ENCODE measurements at places on chromosomes 16 and 17.
A peak's percentile ranks its signal among the peaks of the same experiment; 100 is the strongest.

DNA sequence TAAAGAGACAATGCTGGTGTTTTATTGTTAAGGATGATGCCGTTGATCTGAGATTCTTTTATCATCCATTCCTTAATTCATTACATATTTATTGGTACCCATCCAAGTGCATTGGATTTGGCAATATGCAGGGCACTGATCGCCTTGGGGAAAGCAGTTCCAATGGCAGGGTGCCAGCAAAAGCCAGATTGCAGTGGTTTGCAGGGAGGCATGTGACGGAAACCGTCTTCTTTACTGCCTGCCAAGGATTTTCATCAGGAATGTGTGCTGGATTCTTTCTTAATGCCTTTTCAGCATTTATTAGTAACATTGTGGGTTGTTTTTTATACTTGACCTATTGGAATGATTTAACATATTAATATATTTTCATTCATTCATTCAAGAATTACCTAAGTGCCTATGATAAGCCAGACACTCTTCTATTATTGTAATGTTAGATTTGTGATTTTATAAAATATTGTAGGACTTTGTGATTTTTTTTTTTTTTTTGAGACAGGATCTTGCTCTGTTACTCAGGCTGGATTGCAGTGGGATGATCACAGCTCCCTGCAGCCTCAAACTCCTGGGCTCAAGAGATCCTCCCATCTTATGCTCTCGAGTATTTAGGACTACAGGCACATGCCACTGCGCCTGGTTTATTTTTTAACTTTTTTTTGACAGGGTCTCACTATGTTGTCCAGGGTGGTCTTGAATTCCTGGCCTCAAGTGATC, 93.4 kb upstream of the TNRC6A start:
- peak; percentile 97 for DNase-seq

DNA sequence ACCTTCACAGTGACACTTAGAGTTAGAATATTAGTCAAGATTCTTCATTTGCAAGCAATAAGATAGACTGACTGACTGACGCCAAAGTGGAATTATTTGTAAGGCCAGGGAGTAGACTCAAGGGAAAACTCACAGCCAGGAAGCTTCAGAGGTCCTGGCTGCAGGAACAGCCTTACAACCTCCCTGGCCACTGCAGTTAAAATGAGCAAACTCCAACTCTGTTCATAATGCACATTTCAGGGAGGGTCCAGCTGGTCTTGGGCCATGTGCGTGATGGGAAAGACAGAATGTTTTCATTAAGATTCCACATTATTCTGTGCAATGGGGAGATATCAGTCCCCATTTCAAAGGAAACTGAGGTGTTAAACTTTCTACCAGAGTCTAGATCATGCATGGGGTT, 9.9 kb downstream of the CAPNS2 start:
- no peak for DNase-seq

DNA sequence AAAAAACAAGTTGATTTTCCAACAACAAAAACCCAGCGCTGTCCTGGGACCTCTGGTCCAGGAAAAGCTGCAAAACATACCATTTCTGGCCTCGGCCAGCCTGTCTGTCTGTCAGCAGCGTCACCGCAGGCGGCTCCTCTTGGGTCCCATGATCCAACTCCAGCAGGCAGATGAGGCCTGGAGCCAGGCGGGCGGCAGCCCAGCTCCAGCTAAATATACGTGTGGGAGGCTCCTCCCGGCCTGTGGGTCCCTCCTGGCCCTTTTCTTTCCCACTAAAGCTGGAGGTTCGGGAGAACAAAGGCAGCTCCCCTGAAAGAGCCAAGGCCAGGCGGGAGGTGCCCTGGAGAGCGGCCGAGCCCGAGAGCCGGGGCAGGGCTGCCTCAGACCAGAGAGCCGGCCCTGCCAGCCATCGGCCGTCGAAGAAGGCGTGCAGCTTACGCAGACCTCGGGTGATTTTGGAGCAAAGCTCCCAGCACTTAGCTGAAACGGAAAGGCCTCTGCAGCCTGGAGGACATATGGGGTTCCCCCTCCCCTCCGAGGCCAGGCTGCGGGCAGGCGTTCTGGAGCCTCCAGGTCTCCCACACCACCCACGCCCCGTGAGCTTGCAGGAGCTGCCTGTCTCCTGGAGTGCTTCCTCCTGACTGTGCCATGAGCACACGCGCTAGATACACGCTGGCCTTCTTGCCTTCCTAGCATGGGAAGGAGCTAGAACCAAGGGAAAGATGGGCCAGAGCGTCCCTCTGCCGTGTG, 19.9 kb upstream of the JPH3 start:
- peak; percentile 75 for DNase-seq

- DNase-seq: no peak
Measured at GRCh38 chr17:22128723-22129122, 436.4 kb downstream of the KCNJ18 start.

DNA sequence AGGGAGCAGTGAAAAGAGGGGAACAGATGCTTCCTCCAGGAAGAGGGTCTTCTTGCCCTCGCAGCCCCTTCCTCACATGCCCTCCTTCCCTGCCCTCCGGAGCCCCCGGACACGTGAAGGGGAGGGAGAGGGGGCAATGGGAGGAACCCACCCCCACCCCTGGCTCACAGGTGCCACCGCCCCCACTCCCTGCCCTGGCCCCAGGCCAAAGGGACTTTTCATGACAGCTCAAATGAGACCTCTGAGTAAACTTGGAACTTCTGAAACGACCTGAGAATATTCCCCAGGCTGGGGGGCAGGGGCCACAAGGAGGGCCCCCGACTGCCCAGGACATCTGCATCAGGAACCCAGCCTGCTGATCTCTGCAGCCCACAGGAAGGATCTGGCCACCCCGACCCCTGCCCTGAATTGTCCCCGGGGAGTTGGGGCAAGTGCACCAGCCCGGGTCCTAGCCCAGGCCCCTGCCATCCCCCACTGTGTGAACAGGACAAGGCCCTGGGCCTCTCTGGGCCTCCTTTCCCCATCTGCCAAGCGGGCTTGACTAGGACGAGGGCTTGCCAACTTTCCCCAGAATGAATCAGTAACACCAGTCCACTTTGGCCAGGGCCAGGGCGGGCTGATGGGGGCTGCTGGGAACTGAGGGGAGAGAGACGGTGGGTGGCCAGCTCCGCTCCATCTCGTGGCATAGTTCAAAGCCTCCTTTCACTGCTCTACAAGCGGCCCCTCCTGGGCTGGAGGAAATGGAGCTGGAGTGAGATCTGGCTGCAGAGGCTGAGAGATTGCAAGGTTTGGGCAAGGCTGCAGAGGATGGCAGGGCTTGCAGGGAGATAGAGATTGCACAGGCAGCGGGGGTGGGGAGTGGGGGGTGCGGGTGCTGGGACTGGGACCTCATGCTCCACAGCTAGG, 3.8 kb downstream of the IL21R start:
- no peak for DNase-seq

- DNase-seq: no peak
Measured at GRCh38 chr16:74626741-74627416, 20.0 kb upstream of the GLG1 start.

- peak; percentile 88 for DNase-seq
Measured at GRCh38 chr17:77372444-77373298, 231.9 kb downstream of the SEC14L1 start.

DNA sequence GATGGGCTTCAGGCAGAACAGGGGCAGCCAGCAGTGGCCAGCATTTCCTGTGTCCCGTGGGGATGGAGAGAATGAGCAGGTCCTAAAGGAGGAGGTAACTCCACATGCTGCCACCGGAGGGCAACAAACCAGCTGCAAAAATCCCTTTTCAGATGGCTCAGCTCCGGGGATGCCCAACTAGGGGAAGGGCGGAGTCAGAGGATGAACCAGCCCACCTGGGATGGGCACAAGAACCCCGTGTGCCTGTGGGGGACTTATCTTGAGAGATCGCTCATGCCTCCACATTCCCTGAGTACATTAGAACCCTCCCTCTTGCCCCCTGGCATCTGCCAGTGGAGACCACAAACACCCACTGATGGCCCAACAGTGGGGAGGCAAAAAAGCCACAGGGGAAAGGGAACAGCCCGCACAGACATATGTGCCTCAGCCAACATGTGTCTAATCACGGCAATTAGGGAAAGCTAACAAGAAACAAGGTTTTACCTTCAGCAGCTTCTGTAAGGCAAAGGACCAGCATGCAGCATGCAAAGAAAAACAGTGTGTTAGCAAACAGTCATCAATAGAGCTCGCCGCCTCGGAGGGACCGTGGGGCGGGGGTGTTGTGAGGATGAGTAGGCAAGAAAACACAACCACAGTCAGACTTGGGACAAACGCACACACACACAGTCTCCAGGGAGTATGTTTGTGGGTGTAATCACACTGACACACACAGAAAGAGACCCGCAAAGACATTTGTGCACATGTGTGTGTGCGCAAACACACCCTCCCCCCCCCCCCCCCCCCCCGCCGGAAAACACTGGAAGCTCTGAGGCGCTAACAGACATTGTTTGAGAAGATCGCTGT, 64.0 kb downstream of the MYO18A start:
- DNase-seq: peak; percentile 72

- DNase-seq: no peak
Measured at GRCh38 chr16:73306901-73307413, 259.0 kb upstream of the ZFHX3 start.

DNA sequence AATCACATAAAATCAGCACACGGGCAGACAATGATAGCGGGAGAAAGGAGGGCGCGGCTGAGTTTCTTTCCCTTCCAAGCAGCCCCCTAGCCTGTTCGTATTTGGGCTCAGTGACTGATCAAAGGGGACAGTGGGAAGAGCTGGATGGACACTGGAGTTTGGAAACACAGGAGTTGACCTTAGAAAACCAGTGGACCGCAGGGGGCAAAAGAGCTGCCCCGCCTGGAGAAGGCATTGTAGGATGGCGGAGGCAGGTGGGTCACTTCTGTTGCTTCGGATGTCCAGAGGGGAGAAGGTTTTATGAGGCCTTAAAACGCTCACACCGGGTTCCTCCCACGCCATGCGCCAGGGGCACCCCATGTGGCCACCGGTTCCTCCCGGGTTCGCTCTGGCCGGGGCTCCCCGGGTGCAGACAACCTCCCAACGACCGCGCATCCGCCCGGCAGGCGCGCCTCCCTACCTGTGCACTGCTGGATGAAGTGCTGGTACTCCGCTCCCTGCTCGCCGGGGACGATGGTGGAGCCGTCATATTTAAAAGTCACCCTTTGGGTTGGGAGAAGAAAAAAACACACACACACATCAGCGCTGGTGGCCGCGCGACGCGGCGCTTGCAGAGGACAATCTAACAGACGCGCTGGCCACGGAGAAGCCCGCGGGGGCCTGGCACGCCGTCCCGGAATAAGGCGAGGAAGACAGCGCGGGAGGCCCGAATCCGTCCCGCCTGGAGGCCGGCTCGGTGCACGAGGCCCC, 662 bp downstream of the COTL1 start:
- DNase-seq: peak; percentile 25

- DNase-seq: no peak
Measured at GRCh38 chr17:70071620-70072019, 3.4 kb upstream of the KCNJ16 start.

DNA sequence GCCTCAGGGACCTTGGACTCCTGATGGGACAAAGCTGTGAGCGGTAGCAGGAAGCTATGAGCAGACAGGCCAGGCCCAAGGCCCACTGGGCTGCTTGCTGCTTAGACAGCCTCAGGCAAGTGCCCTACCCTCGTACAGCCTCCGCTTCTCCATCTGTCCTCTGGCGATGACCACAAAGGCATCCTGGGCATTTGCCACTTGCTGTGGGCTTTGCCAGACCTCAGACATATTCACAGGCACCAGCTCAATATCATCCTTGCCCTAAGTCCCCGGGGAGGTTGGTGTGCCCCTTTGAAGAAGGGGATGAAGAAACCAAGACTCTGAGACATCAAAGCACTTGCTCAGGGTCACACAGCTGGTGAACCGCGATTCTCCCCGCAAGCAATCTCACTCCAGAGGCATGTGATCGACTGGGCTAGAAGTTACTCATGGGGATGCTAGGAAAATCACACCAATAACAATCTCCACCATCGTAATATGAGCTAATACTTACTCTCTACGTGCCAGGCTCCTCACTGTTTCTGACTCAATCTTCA, 21.7 kb downstream of the PPL start:
- peak; percentile 90 for DNase-seq

DNA sequence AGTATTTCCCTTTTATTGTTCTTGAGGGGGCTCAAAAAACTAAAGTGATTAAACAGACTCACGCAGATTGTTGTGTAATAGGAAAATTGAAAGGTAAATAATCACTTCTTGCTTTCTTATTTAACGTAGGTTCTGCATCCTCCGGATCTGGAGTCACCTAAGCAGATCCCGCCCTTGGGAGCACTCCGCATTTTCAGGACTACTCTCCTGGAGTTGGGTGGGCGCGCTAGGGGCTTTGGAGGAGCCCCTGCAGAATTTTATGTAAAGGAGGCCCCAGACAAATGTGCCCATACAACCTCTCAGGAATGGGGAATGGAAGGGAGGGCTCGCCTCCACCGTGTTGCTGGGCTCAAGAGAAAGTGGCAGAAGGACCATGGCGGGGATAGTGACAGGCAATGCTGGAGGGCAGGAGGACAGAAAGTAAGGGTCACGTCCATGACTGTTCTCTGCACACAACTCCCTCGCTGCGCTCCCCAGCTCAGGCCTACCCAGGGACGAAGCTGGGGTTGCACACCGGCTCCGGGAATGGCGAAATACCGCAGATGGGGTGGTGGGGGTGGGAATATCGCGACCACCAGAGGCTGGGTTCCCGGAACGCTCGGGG, 8.3 kb downstream of the MT2A start:
- no peak for DNase-seq

GRCh38 chr16:81713796-81714195, 65.3 kb upstream of the PLCG2 start:
- no peak for DNase-seq

DNA sequence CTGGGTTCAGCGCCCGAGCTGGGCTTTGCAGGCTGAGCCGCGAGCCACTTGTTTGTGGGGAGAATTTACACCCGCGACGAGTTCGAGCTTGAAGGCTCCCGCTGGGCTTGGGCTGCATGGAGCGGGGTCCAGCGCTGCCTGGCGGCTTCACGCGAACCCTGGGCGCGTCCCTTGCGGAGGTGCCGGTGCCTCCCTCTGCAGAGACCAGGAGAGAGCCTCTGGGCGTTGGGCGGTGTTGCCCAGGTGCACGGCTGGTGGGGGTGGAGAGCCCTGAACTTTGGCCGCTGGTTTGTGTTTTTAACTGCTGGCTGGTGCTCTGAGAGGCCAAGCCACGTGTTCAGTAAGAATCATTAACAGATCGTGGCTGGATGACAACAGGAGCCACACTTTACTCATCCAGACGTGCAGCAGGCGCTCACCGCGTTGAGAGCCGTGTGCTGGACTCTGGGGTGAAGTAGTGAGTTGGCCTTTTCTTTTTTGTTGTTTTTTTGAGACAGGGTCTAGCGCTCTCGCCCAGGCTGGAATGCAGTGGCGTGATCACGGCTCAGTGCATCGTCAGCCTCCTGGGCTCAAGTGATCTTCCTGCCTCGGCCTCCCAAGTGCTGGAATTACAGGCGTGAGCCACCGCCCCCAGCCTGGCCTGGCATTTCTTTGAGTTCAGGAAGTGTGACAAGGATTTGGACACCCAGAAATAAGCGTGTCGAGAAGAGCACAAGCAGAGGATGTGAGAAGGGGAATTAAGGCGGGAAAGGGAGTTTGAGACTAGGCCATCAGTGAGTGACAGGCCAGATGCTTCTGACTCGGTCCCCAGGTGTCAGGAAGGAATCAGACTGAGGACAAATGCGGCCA, 827 bp downstream of the CDK10 start:
- peak; percentile 50 for DNase-seq

- no peak for DNase-seq
Measured at GRCh38 chr16:900211-900610, 70.6 kb downstream of the LMF1 start.

- DNase-seq: no peak
Measured at GRCh38 chr17:34133350-34133749, 121.7 kb upstream of the CCL2 start.

All from EL (cell line).